ENCODE measurements at places on chromosomes 1 and 21.

GRCh38 chr1:240310226-240310925 is 218.7 kb downstream of the FMN2 start:
- no peak for DNase-seq

GRCh38 chr21:17231124-17231523 is 281.7 kb upstream of the CXADR start:
- no peak for DNase-seq

GRCh38 chr21:32413697-32414578 is 1.4 kb downstream of the EVA1C start:
- no peak for DNase-seq

- no peak for DNase-seq
Measured at GRCh38 chr1:170460001-170460400, 72.0 kb upstream of the GORAB start.

- DNase-seq: peak; percentile 67
Measured at GRCh38 chr1:182149411-182149965, 88.0 kb upstream of the ZNF648 start.

- DNase-seq: no peak
Measured at GRCh38 chr1:85581802-85582686, 1.5 kb downstream of the CCN1 start.

GRCh38 chr1:63592536-63593302 is 492 bp upstream of the PGM1 start:
- no peak for DNase-seq

GRCh38 chr1:166127003-166127402 is 39.8 kb downstream of the FAM78B start:
- no peak for DNase-seq

- no peak for DNase-seq
Measured at GRCh38 chr1:111586112-111586511, 33.5 kb upstream of the RAP1A start.

GRCh38 chr1:196910215-196910614 is 22.4 kb downstream of the CFHR4 start:
- no peak for DNase-seq

DNA sequence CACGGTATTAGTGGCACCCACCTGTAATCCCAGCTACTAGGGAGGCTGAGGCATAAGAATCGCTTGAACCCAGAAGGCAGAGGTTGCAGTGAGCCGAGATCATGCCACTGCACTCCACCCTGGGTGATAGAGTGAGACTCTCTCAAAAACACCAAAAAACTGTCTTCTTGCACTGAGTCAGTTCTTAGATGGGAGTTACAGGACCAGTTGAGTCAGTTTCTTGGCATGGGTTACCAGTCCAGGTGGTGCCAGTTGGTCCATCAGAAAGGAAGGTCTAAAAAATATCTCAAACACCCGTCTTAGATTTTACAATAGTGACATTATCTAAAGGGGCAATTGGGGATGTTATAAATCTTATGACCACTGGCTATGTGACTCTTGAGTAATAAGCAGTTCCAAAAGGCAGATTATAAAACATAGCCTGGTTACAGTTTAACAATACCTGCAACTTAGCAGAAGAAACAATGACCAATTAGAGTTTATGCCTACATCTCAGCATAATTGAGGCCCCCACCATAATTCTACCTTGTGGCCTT is 206.9 kb upstream of the FGGY start:
- no peak for DNase-seq

DNA sequence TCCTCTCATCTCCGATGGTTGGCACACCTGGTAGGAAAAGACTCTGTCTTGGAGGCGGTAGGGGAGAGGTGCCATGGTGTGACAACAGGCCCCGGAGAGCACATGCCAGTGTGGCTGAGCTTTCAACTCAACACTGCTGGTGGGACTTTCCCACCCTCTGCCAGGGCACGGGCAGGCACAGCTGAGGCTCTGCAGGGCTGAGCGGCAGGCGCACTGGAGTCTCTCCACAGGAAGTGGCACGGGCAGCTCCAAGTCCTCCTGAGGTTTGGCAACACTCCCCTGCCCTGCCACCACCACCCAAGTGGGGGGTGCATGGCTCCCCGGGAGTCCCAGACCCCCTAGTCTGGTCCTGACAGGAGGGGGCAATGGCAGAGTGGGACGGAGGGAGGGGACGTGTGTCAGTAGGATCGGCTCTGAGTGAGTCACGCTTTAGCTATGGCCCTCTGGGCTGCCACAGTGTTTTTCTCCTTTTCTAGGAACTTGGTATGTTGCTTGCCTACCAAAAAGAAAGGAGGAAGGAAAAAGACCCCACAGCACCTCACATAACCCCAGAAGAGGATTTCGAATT is 27.3 kb upstream of the EVA1B start:
- DNase-seq: no peak

GRCh38 chr1:36638268-36638667 is 155.6 kb upstream of the CSF3R start:
- DNase-seq: no peak

Data from kidney epithelial cell (primary cell).